ENCODE measurements at places on chromosomes 3 and 15.
A peak's percentile ranks its signal among the peaks of the same experiment; 100 is the strongest.

DNA sequence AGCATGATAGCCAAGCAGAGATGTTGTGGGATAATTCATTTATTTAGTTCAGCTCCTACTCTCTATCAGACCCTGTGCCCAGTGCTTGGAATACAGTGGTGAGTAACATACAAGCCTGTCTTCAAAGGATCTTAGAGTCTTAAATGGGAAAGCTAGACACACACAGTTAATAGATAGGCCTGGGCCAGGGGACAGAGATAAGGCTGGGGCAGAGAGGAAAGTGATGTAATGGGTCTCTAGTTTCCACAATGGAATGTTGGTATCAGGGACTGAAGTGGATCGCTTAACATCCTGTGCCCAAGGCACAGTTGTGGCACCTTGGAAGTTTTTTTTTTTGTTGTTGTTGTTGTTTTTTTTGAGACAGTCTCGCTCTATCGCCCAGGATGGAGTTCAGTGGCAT is 79.9 kb upstream of the POLG start:
- DNase-seq, result no peak

DNA sequence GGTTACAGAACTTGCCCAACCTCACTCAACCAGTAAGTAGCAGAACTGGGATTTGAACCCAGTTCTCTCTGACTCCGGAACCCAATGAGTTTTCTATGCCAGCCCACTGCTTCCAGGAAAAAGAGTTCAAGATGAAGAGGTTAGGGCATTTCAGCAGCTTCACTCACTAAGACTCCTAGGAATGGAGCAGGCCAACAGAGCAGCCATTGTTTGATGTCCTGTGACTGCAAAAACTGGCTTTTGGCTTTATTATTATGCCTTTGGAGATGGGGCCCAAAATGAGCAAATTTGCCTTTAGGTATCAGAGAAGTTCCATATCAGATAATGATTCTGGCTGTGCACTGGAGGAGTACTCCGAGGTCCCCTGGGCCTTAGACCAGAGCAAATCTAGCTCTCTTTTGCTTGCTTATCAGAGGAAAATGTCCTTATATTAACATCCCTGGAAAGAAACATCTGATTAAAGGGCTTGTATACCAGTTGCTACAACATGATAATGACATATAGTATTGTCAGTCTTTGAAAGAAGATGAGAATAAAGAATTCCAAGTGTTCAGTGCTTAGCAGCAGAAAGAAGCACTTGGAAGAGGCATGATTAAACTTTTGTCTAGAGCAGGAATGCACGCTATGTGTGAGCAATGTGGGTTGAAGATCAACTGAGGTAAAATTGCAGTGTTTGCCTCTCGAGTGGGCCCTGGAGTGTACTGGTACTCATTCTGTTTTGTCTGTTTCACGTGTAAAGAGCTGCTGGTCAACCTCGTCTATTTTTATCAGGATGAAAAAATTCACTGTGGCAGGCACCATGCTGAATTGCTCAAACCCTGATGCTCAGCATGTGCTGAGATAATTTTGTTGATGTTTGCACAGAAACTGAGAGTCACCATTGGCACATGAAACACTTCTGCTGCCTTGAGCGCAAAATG is 21.8 kb upstream of the KLHL24 start:
- DNase-seq, result no peak

DNA sequence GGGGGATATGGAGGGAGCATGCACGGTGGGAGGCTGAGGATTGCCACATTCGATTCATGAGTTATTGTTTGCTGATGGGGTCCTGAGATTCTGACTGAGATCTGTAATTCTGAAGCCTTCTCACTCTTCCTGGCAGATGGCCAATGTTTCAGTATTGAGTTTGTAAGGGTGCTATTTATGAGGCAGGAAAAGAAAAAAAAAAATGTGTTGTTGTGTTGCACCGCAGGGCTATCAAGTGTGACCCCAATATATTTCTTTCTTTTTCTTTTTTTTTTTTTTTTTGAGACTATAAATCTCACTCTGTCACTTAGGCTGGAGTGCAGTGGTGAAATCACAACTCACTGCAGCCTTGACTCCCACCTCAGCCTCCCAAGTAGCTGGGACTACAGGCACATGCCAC is 3.2 kb upstream of the SENP2 start:
- no peak for DNase-seq

- no peak for DNase-seq
Observed at GRCh38 chr3:177437513-177438337, 240.4 kb upstream of the TBL1XR1 start.

- no peak for DNase-seq
Observed at GRCh38 chr15:92924216-92924615, 24.1 kb downstream of the CHD2 start.

- DNase-seq, result no peak
Observed at GRCh38 chr15:98830034-98830634, 177.5 kb downstream of the PGPEP1L start.

- DNase-seq, result no peak
Observed at GRCh38 chr3:110413266-110413665, 658.4 kb upstream of the NECTIN3 start.

- DNase-seq, result no peak
Observed at GRCh38 chr15:33453761-33454160, 143.0 kb downstream of the RYR3 start.

GRCh38 chr3:143754090-143754489 is 94.2 kb downstream of the SLC9A9 start:
- no peak for DNase-seq

GRCh38 chr3:120144267-120144666 is 50.0 kb upstream of the GSK3B start:
- no peak for DNase-seq

- DNase-seq, result peak; percentile 46
Observed at GRCh38 chr15:61243983-61244593, 15.0 kb upstream of the RORA start.

DNA sequence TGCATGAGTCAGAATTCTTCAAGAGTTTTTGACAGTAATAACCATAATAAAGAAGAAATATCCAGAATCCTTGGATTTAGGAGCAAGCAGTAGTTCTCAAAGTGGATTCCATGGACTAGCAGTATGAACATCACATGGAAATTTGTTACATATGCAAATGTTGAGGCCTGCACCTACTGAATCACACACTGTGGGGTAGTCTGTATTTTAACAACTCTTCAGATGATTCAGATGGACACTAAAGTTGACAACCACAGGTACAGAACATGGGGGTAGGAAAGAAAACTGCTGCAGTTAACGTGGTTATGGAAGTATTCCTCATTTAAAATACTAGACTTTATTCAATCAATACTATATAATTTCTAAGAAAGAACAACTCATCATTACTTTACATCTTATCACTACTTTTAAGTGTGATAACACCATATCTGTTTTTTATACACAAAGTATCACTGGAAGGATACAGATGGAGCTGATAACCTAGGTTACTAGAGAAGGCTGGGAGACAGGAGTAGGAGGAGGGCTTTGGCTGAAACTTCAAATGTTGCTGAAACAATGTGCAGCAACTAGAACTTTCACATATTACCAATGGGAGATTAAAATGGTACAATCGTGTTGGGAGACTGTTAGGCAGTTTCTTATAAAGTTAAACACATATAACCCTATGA is 11.7 kb downstream of the NEDD4 start:
- DNase-seq, result no peak

- DNase-seq, result no peak
Observed at GRCh38 chr15:86481720-86482119, 402.0 kb downstream of the AGBL1 start.

DNA sequence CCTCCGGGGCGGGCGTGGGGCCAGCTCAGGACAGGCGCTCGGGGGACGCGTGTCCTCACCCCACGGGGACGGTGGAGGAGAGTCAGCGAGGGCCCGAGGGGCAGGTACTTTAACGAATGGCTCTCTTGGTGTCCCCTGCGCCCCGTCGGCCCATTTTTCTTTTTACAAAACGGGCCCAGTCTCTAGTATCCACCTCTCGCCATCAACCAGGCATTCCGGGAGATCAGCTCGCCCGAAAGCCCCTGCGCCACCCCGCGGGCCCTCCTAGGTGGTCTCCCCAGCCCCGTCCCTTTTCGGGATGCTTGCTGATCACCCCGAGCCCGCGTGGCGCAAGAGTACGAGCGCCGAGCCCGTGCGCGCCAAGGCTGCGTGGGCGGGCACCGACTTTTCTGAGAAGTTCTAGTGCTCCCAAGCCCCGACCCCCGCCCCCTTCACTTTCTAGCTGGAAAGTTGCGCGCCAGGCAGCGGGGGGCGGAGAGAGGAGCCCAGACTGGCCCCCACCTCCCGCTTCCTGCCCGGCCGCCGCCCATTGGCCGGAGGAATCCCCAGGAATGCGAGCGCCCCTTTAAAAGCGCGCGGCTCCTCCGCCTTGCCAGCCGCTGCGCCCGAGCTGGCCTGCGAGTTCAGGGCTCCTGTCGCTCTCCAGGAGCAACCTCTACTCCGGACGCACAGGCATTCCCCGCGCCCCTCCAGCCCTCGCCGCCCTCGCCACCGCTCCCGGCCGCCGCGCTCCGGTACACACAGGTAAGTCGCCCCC is at the start of gene THBS1:
Gene THBS1 (plus strand): TSS at position 595 of the 757 bp plus-strand sequence. CDS start 779 bp downstream, outside the sequence.
- peak; percentile 30 for DNase-seq

- no peak for DNase-seq
Observed at GRCh38 chr3:141754032-141754431, 9.2 kb upstream of the GRK7 start.

DNA sequence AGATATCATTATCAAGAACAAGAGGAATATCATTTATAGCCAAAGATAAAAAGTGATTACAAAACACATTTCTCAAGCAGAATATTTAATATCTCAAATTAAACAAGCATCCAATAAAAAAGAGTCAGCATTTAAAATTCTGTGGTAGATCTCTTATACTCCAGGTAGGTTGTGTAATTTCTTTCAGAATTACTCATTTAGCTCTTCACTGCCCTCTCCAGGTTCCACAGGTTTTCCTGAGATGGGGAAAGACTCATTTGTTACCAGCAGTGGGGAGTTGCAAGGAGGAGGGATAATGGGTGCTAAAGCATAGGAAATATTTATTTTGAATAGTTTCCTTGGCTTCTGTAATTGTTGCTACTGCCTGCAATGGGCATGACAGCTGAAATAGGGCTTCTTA is 83.1 kb upstream of the RASGRP1 start:
- DNase-seq, result no peak

- DNase-seq, result no peak
Observed at GRCh38 chr3:12046406-12046805, 42.2 kb downstream of the SYN2 start.

GRCh38 chr3:18767756-18768303 is 342.7 kb upstream of the SATB1 start:
- DNase-seq, result no peak

DNA sequence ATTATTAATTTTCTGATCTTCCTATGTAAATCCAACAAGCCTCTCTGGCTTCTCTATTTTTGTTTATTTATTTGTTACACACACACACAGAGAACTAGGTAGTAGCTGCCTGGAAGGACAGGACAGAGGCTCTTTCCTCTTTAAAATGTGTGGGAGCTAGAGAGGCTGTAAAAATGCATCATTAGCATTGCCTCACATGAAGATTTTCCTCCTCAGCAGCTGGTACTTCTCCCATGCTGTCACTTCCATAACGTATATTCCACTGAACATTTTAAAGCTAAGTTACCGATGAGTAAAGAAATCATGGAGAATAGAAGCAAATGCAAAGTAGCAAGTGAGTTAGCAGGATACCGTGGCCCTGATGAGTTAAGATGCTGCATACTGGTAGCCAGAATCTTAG is 63.9 kb downstream of the IMPG2 start:
- DNase-seq, result no peak

DNA sequence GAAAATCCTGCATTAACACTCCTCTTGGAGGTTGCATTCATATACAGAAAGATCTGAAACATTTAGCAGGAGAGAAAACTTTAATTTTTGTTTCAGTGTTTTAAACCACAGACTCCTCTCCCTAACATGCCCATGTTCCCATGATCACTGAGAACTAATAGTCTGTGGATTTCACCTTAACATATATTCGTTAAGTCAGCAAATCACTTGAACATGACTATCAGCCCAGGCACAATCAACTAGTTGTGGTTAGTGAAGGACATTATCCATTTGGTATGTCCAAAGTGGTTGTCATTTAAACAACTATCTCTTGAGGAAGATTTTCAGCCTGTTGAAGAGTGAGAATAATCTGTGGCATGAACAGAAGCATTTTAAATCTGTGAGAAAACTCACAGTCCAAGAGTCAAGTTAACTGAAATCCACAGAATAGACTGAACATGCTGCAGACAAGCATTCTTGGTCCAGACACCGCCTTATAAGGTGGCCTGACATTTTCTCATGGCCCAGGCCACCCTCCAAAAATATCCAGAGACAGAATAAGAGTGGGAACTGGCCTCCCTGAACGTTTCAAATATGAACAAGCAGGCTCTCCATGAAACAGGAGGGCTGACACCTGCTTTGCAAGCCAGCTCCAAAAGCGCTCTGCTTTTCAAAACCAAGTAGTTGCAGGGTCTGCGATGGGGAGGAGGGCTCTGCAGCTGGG is 39.9 kb upstream of the ADCY5 start:
- no peak for DNase-seq

DNA sequence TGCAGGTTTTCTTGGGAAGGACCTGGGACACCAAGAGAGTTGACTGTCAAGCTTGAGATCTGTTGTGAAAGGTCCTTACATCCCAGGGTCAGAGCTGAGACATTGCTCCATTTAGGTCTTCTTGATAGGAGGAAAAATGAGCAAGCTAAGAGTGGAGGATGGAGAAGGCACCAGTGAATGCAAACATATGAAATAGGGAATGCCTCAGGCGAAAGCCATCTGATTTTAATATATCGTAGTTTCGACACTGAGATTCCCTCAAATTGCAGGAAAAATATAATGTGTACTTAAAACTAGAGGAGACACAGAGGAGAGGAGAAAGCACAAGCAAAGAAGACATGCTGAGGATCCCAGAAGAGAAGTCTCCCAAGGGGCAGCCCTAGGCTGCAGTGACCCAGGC is 85.5 kb downstream of the TM4SF4 start:
- DNase-seq, result no peak

DNA sequence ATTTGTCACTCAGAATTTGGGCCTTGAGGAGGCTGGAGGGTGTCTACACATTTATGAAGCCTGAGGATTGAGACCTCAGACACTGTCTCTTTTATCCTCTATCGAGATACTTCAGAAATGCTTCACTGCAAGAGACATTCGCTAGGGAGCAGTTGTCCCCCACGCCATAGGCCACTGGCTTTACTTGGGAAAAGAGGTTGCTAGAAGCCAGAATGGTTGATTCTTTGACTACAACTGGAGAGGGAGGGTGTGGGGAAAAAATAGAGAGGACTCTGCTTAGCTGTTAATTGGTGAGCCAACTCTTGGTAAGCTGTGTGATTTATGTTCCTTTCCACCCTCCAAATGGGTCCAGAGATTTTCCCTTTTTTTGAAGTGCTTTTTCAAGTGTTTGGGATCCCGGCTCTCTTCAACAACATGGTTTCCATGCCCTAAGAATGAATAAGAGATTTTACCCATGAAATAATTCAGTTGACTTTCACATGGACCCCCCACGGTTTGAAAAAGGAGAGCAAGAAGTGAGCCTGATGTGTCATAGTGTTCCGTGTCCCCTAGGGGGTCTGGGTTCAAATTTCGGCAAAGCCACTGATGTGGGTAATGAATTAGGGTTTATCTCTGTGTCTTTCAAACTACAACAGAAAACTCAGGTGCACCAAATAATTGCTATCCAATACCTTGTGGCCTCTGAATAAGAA is 2.7 kb downstream of the BOC start:
- no peak for DNase-seq
